ENCODE measurements at places on chromosomes 11 and 22. TPM values are rescaled to one million over a fixed set of nuclear protein-coding genes. Genes with fewer than 3 reads are reported as not detected.

Gene RBMXL2
- total RNA-seq, result not detected

Gene MMP13
- total RNA-seq, result not detected

Gene GRIA4
- not detected for total RNA-seq

Gene SCGB1D2
- not detected for total RNA-seq

- no peak for DNase-seq
These were observed 1.5 kb downstream of the SLC7A4 start for GRCh38 chr22:21030621-21031544.

Gene RIMBP3C
- not detected for total RNA-seq

Gene RFPL2
- total RNA-seq, result 0.52 TPM

Gene CARD18
- total RNA-seq, result not detected

Gene MCAT
- total RNA-seq, result 23.9 TPM

DNA sequence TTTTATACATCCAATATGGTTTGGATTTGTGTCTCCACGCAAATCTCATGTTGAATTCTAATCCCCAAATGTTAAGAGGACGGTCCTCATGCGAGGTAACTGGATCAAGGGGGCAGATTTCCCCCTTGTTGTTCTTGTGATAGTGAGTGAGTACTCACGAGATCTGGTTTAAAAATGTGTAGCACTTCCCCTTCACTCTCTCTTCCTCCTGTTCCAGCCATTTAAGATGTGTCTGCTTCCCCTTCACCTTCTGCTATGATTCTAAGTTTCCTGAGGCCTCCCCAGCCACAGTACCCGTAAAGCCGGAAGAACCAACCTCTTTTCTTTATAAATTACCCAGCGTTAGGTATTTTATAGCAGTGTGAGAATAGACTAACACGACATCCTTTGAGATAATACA lies 98.6 kb downstream of the TTC28 start:
- no peak for DNase-seq

Gene MPZL3
- total RNA-seq, result 6.9 TPM

GRCh38 chr11:102572554-102573220 lies 42.1 kb upstream of the MMP7 start:
- DNase-seq, result no peak

DNA sequence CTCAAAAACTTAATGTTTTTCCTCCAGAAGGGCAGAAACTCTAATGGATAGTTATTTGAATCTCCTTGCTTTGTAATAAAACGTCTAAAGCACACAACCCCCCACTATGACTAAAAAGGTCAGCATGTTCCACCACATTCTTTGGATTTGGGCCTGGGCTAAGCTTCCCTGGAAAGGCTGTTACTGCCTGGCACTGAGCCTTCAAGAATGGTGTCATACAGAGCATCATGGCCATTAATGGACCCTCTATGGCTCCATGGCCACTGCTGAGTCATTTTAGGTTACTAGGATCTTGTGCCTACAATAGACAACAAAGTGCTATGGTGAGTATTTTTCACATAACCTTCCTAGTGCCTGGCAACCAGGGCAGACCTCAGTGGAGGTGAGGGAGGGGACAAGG lies 242.6 kb upstream of the FAT3 start:
- DNase-seq, result peak; percentile 2

GRCh38 chr11:134607963-134608750 lies 196.1 kb upstream of the B3GAT1 start:
- no peak for DNase-seq

Gene FGF3
- not detected for total RNA-seq

Gene HEPHL1
- not detected for total RNA-seq

Gene PLEKHB1
- 127 TPM for total RNA-seq
